ENCODE measurements at places on chromosomes 5 and 9.

- no peak for DNase-seq
Measured at GRCh38 chr5:65102371-65102975, 333.7 kb downstream of the CWC27 start.

DNA sequence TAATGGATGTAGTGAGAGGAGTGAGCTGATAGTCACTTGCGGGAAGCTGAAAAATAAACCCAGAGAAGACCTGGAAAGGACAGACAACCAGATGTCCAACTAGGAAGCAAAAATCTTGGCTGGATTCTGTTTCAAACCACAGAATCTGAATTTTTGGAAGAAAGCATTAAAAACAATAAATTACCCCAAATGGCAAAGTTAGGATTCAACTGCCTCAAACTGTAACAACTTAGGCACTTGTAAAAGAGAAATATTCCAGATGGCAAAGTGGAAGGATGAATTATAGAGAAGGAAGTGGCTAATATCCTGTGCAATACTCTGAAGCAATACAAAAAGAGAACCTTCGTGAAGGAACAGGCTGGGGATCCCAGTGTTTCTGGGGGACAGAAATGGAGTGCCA is 46.8 kb upstream of the SLIT3 start:
- DNase-seq: no peak

DNA sequence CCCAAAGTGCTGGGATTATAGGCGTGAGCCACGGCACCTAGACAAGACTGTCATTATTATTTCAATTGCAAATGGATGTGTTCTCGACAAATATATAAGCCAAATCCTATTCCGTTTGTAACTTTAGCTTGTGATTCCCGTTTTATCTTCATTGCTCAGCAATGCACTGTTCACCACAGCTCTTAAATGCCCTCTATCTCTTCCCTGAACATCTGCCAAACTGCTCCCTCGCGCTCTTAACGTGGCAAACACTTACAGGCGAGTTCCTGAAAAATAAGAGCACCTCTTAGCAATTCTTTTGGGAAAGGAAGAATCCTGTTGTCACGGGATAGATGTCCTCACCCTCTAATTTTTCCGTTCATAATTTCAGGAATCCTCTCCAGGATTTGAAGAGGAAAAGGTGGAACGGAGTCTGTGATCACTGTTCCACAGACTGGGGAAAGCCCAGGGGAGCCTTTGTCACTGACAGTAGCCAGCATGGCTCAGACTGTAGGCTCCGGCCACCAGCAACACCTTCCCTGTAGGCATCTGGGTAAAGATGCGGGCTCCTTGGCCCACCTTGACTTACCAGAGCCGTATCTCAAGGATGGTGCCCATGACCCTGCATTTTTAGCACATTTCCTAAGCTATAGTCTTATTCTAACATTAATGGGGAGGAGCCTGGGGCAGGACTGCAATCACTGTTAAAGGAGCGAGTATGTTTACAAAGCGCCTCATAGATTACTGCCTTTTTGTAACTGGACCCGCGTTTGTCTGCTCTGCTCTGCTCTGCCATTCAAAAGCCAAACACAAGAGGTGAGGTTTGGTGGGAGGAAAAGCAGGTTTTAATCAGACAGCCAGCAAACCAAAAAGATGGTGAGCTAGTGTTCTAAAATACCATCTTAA is 20.2 kb upstream of the GNPDA1 start:
- no peak for DNase-seq

- no peak for DNase-seq
Measured at GRCh38 chr5:32144378-32145207, 29.5 kb downstream of the GOLPH3 start.

DNA sequence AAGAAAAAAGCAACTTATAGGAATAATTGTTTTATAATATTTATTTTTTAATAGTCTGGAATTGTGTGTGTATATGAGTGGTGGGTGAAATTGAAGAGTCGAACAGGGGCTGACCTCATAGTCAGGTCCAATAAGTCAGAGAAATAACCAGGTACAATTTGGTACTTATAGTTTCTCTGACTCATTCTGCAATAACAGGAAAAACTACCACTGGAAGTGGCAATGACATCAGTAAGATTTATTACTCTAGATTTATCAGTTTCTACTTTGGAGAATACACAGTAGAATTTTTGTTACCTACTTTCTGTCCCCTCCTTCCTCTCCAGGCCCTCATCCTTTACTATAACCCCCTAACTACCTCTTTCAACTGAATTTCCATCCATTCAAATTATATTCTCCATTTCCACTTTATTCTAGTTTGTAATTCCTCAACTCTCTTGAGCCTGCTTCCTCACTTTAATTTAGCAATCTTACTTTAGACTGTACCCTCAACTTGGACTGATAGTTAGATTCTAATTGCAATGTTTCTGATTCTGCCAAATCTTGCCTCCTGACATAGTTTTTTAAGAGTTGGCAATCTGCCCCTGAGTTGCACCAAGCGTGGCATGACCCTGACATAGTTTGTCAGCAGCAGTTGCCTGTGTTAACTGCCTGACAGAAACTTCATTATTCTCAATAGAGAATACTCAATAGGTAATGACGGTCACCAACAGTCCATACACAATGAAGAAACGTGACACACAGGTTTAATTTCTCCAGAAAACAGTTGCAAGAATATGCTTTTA is 475.3 kb upstream of the RIOK2 start:
- no peak for DNase-seq

GRCh38 chr9:87216036-87216435 is 268.7 kb upstream of the GAS1 start:
- no peak for DNase-seq

GRCh38 chr5:179170606-179171005 is 110.4 kb downstream of the ZNF354C start:
- no peak for DNase-seq

GRCh38 chr9:126421567-126422428 is 95.2 kb downstream of the MVB12B start:
- no peak for DNase-seq

DNA sequence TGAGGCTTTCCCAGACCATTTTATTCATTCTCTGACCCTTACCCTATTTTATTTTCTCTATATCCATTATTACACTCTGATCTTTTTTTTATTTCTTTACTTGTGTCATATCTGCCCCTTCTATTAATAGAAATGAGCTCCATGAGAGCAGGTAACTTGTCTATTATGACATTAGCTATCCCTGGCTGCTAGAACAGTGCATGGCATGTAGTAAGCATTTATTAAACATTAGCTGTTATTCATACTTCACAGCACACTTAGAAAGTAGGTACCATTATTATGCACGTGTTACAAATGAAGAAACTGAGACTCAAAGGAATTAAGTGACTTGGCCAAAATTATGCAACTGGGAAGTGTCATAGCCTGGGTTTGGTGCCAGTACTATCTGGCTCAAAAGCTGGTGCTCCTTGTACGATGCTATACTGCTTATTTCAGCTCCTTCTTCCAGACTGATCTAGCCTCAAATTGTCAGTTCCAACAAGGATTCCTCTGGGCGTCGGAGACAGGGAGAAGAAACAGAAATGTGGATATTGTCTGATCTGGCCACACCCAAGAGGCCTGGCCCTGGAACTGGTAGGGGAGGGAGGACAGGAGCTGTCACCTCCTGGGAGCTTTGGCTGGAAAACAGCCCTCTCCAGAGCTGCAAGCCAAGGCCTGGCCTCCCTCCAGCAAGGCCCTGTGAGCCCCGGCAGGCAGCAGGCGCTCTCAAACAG is 10.8 kb upstream of the NIPAL4 start:
- DNase-seq: peak; percentile 27

DNA sequence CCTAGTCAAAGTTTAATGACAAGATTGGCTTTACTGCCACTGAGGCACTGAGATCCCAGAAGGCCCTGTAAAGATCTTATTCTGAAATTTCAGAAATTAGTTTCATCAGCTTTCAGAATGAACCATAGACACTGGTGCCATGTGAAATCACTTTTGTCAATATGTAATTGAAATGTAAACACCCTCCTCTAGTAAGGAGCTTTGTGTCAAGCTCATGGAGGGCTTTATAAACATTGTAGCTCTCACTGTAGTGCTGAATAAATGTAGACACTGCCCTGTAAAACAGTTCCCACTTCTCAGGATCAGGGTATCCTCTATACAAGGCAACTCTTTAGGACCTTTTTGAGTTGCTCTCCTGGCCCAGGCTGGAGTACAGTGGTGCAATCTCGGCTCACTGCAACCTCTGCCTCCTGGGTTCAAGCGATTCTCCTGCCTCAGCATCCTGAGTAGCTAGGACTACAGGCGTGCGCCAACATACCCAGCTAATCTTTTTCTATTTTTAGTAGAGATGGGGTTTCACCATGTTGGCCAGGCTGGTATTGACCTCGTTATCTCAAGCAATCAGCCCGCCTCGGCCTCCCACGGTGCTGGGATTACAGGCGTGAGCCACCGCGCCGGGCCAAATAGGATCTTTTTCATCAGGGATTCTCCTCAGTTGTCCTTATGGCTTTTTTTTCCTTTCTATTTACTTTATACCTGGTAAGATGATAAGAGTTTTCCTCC is 1823.9 kb upstream of the CDH9 start:
- no peak for DNase-seq

GRCh38 chr9:99881769-99882168 is 24.7 kb upstream of the STX17 start:
- no peak for DNase-seq

DNA sequence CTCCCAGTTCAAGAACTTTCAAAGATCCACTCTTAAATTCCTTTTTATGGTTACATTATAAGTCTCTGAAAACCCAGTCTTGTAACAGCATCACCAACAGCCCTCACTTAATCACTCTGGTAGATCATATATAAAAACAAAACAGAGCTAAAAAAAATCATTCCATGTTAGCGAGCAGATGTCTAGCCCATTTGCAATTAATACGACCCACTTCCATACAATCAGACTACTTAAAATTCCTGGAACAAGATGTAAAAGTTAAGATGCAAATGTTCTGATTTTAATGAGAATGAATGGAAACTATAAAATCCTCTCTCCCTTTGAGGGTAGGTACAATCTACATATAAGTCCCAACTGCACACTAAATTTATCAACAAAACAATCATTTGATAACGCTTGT is 167.0 kb downstream of the MED27 start:
- peak; percentile 10 for DNase-seq

GRCh38 chr5:112417931-112418658 is 982 bp downstream of the EPB41L4A start:
- DNase-seq: peak; percentile 18

GRCh38 chr9:128494108-128494745 is 10.3 kb upstream of the GLE1 start:
- no peak for DNase-seq

DNA sequence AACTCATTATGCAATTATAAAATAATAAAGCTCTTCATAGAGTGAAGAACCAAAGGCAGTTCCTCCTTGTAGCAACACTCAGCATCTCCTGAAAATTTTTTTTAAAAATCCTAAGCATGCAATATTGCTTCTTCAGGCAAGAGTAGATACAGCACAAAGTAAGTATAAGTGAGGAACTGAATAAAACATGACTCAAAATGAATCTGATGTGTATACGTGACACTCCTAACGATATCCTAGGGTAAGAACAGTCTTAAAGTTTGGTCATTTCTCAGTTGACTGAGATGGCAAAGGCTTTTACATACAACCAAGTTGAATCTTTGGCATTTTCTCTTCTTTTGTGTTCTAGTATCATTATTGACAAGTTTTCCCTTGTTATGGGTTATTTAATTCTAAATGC is 41.1 kb upstream of the AOPEP start:
- no peak for DNase-seq

DNA sequence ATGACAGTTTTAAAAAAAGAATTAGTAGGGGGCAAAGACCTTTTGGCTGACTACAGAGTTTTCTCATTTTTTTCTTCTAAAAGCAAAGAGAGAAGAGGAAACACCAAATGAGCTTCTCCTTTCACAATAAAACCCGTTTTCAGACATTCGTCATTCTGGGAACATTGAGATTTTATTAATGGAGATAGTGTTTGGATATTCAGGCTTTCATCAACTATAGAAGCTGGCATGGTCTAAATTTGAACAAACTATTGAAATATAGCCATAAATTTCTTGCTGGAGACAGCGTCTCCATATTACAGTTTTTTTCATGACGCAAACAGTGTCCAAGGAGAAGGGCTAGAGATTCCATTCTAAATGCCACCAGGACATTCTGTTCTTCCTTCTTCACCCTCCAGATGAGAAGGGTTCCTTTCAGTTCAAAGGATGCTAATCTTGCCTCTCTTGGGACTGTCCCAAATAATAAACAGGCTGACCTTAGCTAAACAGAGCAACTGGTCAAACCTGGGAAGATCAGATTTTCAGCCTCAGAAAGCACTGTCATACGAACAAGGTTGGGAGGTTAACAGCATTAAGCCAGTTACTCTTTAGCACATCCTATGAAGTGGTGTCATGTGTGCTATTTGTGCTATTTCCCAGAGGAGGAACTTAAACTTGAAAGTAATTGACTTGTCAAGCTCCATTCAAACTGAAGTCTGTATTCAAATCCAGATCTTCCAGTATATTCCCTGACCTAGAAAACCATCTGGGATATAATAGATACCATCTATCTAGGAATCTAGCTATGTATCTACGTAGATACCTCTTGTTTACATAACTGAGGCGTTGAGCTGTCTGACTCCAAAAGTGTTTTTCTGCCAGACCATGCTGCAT is 125.6 kb downstream of the LPAR1 start:
- no peak for DNase-seq

DNA sequence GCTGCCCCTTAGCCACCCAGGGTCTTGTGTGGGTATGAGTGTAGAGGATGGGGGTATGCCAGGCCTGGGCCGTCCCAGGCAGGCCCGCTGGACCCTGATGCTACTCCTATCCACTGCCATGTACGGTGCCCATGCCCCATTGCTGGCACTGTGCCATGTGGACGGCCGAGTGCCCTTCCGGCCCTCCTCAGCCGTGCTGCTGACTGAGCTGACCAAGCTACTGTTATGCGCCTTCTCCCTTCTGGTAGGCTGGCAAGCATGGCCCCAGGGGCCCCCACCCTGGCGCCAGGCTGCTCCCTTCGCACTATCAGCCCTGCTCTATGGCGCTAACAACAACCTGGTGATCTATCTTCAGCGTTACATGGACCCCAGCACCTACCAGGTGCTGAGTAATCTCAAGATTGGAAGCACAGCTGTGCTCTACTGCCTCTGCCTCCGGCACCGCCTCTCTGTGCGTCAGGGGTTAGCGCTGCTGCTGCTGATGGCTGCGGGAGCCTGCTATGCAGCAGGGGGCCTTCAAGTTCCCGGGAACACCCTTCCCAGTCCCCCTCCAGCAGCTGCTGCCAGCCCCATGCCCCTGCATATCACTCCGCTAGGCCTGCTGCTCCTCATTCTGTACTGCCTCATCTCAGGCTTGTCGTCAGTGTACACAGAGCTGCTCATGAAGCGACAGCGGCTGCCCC is 2.6 kb downstream of the SLC35A4 start:
- DNase-seq: no peak

DNA sequence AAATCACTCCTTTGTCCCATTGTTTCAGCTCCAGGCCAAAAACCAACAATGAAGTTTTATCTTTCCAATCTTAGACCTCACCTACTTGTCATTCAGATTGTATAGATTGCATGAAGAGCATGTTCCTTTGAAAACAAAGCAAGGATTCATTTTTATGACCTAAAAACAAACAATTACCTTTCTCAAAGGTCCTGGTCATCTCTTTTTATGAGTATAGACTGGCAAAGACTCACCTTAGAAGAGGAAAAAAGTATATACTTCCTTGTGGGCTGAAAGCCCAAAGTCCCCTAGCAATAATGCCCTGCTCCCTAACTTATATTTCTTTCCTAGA is 28.4 kb upstream of the TLE1 start:
- no peak for DNase-seq
